ENCODE measurements at places on chromosomes 5 and 9.

DNA sequence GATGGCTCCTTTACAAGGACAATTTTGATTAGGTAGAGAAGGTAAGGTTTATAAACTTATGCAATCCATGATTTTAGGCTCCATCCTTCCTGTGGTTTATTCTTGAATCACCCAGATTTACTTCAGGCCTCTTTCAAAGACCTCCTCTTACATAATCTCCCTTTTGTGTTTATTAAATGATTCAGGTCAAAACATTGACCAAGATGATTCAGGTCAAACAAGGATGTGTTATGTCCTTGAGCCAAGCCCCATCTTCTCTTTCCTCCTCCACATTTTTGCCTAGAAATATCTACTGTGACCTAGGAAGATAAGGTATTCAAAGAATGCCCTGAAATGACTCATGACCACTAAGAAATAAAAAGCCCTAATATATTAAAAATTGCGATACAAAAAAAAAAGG, 31.8 kb upstream of the TLR4 start:
- no peak for DNase-seq

DNA sequence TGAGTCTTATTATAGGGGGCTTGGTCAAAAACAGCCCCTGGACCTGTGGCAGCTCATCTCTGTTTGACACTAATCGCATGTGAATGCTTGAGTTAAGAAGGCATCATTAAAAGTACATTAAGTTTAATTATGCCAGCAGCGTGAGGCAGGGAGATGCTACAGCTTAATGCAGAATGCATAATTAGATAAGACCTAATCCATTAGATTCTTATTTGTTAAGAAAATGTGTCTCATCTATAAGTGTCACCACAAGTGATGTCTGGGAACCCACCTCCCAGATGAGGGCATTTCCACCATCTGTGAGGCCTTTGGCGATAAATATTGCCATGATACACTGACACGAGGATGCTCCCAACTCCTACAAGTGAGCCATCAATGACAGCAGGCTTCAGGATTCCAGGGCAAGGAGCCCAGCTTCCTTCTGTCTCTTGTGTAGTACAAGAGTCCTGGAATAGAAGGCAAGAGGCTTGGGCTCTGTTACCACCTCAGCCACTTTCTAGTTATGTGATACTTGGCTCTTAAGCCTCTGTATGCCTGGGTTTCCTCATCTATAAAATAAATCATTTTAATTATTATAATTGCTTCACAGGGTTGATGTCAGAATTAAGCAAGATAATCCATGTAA, 202.7 kb downstream of the FAM114A2 start:
- no peak for DNase-seq

DNA sequence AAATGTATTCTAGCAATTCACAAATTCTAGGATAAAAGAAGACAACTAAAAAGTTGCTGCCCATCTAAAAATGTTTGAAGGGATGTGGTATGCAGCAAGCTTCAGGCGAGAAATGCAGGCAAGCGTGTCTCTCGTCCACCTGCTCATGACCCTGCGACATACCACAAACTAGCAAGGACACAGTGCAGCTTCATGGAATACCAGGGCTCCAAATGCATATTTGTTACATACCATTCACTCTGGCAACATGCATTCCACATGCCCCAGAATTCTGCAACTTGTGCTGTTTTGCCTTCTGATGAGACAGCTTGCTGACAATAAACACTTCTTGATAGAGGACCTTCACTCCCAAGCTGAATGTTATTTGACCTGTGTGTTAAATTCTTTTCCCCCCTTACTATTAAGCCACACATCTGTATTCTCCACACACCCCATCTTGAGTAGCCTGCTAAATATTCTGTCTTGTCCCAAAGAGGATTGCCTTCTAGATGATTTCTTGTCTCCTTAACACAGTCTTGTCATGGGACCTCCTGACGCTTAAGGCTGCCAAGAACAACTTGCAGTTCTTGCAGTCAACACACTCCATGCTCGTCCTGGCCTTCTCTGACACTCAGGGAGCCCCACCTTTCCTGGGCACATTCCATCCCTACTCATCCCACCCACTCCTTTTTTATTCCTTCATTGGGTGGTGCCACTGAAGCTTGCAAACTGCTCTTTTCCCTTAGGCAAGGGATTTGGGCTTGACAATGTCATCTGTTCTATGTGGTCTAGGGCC, 340.5 kb downstream of the PIK3R1 start:
- no peak for DNase-seq

DNA sequence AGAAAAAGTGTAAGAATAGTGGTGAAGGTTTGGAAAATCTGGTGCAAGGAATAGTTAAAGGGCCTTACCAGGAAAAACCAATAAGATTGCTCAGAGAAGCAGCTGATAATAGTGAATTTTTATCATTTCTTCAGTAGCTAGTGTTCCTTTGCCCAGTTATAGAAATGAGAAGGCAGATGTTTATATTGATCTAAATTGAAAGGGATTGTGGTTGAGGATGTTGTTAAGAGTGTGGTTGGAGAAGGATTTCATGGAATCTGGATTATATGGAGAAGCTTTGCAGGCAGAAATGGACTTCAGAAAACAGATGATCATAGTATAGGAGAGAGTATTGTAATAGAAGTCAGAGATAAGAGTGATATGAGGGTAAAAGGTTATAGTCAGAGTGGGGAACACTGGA, 102.6 kb downstream of the XRCC4 start:
- DNase-seq: no peak

DNA sequence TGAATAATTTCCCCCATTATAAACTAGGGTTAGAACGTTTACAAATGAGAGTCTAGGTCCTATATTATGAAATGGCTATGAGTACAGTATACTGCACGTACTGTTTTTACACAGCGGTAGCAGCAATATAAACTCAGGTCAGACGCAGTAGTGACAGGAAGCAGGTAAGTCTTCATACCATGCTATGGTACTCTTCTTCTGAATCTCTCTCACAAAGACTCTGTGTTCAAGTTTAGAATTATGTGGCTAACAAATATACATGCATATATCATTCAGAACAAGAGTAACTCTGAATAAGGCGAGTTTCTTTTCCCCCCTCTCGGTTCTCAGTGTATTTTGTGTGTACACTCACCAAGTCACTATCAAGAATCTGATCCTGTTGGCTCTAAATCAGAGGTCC, 114.9 kb upstream of the KLF9 start:
- DNase-seq: no peak

GRCh38 chr5:124604419-124604818, 142.0 kb downstream of the ZNF608 start:
- DNase-seq: no peak

- no peak for DNase-seq
These were observed 16.1 kb downstream of the GFI1B start for GRCh38 chr9:132994410-132995120.

DNA sequence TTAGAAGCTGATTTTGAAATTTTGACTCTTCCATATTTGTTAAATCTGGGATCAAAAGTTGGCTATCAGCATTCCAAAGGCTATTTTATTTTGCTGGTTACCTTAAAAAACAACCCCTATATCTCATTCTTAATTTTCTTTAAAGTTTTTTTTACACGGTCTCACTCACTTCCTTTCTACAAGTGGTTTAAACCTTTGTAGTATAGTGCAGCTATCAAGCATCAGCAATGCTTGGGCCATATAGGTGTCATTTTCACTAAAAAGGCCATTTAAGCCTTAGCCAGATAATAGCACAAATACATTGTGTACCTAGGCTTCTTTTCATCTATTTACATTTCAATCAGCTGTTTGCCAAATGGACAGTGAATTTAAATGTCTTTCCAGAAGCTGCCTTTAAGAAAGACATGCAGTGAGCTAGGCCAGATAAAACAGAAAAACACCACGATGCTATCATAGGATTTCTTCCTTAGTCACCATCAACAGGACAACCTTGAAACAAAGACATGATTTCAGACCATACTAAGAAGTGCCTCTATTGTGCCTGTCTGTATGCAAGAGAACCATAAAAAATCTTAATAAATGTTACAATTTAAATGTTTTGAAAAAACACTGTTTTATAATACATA, 104.2 kb downstream of the RAPGEF6 start:
- no peak for DNase-seq

GRCh38 chr5:1280177-1281037, 14.5 kb downstream of the TERT start:
- DNase-seq: no peak

- no peak for DNase-seq
These were observed 91.3 kb downstream of the RALGPS1 start for GRCh38 chr9:127005770-127006314.

DNA sequence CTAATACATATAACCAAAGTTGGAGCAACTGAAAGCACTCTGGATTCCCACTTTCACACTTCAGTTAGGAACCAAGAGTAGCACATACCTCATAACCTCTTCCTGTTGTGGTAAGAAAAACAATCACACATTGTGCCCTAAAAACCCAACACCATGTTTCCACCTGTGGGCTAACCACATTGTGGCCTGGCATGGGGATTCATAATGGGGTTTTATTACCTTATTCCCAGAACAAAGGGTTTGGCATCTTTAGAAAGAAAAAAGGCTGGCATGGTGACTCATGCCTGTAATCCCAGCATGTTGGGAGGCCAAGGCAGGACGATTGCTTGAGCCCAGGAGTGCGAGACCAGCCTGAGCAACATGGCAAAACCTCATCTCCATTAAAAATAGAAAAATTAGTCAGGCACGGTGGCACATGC, 60.6 kb downstream of the HSD17B3 start:
- no peak for DNase-seq

DNA sequence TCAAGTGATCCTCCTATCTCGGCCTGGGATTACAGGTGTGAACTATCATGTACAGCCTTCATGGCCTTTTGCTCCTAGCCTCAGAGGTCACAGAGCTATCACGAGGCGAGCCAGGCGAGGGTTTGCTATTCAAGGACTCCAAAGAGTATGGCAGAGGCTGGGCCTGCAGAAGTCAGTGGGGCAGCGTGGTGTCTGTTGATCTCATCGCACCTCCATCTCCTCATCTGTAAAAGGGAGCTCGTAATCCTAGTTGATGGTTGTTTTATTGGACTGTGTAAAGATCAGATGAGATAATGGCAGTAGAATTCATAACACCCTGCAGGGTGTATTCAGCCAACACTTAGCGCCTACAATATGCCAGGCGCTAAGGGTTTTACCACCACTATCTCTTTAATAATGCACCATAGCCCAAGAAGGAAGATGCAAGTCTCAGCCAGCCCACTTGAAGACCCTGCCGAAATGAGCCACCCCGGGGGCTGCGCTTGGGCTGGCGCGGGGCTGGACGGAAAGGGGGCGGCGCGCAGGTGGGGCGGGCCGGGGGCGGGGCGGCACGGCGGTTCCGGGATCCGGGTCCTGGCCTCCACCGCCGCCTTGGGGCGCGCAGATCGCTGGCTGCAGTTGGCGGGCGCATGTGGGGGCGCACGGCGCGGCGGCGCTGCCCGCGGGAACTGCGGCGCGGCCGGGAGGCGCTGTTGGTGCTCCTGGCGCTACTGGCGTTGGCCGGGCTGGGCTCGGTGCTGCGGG, at the start of gene GALNT12:
TSS of gene GALNT12 (plus strand) at position 601 of the 744 bp plus-strand sequence. CDS start at position 630, 29 bp downstream.
- peak; percentile 59 for DNase-seq

- no peak for DNase-seq
These were observed 10.3 kb downstream of the CNOT8 start for GRCh38 chr5:154868702-154869101.

DNA sequence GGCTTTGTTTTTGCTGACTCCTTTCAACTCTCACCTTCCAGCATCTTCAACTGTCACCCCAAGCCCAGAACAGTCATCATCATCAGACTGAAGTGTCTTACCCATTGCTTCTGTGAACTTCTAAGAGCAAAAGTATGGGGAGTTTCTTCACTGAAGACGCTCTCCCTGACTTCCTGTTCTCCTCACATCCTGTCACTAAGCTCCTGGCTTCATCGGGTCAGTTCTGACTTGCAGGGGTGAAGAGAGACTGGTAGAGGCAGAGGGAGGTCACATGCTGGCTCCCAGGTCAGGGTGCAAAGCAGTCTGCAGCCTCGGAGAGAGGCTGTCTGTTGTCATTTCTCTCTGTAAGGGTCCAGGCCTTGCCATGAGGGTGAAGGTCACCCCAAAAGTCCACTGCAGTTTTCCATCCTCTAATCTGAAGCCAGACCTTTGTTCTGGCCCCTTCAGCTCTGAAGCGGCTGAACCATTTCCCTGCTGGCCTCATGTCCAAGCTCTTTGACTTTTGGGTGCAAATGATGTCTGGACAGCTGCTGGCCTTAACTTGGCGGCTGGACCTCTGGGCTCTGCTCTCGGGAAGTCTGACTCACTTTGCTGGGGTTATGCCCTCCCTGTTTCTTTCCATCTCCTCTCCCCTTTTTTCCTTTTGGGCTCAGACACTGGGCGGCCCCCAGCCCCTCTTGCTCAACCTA, 305.0 kb downstream of the RAB3C start:
- peak; percentile 16 for DNase-seq

DNA sequence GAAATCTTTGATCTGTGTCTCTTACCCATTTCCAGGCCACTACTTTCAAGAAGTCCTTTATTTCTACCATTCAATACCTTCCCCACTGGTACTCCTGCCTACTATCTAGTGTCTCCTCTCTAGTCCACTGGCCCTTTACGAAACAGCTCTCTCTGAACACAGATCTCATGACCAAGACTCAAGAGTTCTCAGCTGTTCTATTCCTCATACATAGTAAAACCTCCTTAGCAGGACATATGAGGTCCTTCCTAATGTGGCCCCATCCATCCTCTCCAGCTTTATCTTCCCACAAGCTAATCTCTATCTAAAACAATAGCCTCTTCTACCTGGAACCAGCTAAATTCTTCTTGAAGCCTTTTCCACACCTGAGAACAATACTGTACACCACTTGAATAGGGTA, 2.6 kb downstream of the TEX10 start:
- DNase-seq: no peak

DNA sequence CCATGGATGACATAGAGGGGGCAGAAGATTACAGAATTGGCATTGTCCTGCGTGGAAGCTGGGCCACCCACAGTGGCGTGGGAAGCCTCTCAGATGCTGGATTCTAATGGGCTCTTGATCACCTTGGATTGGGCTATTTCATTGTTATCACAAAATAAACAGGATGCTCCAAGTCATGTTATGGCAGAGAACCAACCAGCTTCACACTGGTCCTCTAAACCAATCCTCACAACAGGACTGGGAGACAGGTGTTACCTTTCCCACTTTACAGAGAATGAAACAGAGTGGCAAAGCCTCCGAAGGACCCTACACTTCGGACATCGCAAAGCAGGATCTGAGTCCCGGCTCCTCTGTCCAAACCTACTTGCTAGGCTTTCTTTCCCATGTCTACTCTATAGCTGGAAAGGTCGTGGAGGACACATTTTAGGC, 455 bp upstream of the SMIM3 start:
- DNase-seq: no peak

GRCh38 chr9:105850852-105851500, 156.6 kb downstream of the TMEM38B start:
- no peak for DNase-seq

DNA sequence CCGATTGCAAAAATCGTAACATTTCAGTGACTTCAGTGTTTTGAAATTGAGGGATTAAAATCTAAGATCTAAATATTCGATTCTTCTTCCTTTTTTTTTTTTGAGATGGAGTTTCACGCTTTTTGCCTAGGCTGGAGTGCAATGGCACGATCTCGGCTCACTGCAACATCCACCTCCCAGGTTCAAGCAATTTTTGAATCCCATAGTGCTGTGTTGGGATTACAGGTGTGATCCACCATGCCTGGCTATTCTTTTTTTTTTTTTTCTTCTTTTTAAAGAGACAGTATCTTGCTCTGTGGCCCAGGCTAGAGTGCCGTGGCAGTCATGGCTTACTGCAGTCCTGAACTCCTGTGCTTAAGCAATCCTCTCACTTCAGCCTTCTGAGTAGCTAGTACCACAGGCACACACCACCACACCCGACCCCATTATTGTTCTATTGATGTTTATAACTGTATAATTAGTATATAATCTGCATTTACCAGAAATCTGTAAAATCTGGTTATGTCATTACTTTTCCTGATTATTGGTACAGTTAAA, 42.7 kb downstream of the NSD1 start:
- no peak for DNase-seq

- peak; percentile 79 for DNase-seq
These were observed 9.3 kb upstream of the DOLPP1 start for GRCh38 chr9:129071526-129072126.
